Sciatic nerve (tissue), 2 donors: ENCODE measurements at places on chromosomes 2 and 18. TPM values are rescaled to one million over a fixed set of nuclear protein-coding genes. Genes with fewer than 3 reads are reported as not detected.

- no peak for DNase-seq
These were observed 56.6 kb downstream of the TRPM8 start for GRCh38 chr2:233973786-233974185.

- no peak for DNase-seq
These were observed 88.8 kb downstream of the FHOD3 start for GRCh38 chr18:36386150-36386920.

- no peak for DNase-seq
These were observed 812.8 kb downstream of the LRP1B start for GRCh38 chr2:141317986-141318385.

The FTCDNL1 gene
- 2.3 TPM for total RNA-seq
